RWPE1 (cell line): ENCODE measurements at places on chromosomes 4 and X.

DNA sequence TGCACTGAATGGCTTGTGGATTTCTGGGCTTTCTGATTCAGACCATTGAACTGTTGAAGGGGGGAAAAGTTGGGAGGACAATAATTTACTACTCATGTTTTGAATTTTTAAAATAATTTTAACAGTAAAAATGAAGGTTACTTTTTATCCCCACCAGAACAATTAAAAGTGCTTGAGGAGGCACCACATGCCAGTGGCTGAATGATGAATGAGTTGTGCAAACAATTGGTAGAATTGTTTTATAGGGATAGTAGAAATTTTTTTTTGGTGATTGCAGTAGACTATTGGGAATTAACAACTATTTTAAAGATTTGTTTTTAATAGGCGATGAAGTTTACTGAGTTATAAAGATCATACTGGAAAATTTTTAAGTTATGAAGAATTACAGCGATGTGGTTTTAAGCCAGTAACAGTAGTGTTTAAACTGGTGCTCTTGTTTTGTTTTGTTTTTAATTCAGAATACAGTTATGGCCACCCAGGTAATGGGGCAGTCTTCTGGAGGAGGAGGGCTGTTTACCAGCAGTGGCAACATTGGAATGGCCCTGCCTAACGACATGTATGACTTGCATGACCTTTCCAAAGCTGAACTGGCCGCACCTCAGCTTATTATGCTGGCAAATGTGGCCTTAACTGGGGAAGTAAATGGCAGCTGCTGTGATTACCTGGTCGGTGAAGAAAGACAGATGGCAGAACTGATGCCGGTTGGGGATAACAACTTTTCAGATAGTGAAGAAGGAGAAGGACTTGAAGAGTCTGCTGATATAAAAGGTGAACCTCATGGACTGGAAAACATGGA is 2.7 kb downstream of the REST start:
- no peak for DNase-seq

GRCh38 chr4:20641976-20642375 is 58.3 kb upstream of the PACRGL start:
- no peak for DNase-seq

GRCh38 chr4:147617841-147618691 is 869 bp downstream of the TMEM184C start:
- peak; percentile 24 for DNase-seq

- DNase-seq: no peak
Measured at GRCh38 chr4:22556495-22556894, 40.6 kb upstream of the ADGRA3 start.

DNA sequence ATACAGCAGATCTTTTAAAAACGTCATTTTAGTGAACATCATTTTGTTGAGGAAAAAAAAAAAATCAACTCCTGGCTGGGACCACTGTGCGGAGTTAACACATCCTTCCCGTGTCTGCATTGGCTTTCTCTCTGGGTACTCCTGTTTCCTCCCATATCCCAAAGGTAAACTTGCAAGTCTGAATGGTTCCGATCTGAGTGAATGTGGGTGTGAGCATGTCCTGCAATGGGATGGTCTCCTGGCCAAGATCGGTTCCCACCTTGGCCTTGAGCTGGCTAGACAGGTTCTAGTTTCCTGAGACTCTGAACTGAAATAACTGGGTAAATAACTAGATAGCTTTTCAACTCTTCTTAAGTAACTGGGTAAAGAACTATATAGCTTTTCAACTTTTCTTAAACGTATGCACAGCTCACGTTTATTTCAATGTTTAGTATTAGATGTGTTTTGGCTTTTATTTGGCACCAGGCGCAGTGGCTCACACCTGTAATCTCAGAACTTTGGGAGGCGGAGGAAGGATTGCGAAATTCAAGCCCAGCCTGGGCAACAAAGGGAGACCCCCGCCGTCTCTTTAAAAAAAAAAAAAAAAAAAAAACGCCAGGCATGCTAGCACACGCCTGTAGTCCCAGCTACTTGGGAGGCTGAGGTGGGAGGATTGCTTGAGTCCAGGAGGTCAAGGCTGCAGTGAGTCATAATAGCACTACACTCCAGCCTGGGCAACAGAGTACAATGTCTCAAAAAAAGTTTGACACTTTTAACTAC is 14.0 kb downstream of the RBMX start:
- no peak for DNase-seq

- DNase-seq: peak; percentile 60
Measured at GRCh38 chr4:41611881-41612871, 74.2 kb downstream of the LIMCH1 start.

- peak; percentile 71 for DNase-seq
Measured at GRCh38 chrX:153687121-153688039, at the start of gene SLC6A8. Gene SLC6A8 (plus strand): TSS chrX:153687926. CDS start chrX:153688575, 649 bp downstream.

- no peak for DNase-seq
Measured at GRCh38 chr4:68724426-68724825, 54.0 kb upstream of the UGT2B15 start.

GRCh38 chr4:54192811-54193210 is 36.3 kb upstream of the PDGFRA start:
- no peak for DNase-seq

DNA sequence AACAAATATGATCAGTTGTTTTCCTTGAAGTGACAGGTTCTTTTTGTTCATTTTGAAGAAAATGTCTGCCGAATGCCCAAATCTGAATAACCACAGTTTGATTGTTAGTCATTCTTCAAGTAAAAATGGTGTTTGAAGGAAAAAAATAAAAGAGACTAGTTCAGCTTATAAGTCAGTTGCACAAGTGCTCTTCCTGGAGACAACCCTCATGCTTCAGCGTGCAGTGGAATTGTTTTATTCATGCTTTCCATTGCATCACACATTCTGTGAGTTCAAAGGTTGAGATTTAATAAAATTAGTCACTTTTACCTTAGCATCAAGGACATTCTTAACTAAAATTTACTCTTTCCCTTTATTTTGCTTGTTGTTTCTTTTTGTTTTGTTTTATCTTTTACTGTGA is 404.9 kb downstream of the ZNF674 start:
- no peak for DNase-seq

DNA sequence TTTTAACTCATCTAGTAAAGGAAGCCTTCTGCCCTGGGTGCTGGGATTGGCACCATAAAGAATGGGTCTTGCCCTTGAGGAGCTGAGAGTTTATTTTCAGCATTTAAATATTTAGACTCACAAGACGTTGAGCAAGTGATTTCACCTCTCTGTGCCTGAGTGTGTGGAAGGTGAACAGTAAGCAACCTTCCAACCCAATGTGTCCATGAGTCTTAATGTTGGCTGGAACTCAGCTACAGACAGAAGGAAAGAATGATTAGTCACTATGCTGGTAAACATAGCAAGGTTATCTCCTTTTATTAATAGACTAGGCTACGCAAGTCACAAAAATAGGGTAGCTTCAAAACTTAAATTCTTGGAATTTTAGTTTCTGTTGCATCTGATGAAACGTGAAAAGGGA is 277.4 kb upstream of the GATB start:
- DNase-seq: no peak

- DNase-seq: no peak
Measured at GRCh38 chr4:87050596-87050995, 115.8 kb downstream of the AFF1 start.

DNA sequence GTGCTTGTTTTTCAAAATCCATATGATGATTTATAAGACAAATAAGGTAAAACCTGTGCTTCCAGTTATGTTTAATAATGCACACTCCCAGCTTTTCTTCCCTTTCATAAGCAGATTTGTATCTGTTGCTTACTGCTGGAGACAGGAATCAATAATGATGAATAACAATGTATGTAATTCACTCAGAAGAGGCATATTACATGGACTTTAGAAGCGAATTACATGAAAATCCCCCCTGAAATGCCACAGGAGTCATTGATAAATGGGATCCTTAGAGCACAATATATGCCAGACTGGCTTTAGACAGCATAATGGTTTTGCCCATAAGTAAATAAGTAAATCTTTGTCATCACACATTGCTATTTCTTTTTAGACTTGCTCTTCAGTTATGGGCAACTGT is 892.3 kb downstream of the CCSER1 start:
- no peak for DNase-seq

DNA sequence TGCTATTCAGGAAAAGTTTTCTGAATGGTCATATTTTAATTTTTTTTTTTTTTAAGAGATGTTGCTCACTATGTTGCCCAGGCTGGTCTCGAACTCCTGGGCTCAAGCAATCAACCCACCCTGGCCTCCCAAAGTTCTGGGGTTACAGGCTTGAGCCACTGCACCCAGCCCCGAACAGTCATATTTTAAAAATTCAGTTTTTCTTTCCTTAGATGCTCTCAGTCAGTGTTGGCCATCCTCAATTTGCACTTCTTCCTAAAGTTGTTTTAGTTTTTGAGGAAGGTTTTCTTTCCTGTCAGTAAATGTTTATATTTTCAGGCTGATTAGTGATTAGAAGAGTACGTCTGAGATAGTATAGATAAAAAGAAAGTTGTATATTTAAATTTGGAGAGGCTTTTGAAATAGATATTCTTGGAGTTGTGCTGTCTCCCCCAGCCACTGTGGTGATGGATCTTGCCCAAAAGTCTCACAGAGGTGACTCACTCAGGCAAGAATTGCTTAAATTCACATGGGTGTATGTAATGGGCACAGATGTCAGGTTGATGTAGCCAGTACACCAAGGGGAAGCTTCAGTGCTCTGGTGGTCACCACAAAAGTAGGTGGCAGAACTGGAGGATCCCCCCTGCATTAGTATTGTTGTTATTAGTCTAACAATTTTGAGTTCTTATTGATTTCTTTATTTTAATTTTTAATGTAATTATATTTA is 72.2 kb upstream of the ELOVL6 start:
- peak; percentile 18 for DNase-seq

- no peak for DNase-seq
Measured at GRCh38 chrX:97009391-97009790, 125.7 kb downstream of the RPA4 start.

DNA sequence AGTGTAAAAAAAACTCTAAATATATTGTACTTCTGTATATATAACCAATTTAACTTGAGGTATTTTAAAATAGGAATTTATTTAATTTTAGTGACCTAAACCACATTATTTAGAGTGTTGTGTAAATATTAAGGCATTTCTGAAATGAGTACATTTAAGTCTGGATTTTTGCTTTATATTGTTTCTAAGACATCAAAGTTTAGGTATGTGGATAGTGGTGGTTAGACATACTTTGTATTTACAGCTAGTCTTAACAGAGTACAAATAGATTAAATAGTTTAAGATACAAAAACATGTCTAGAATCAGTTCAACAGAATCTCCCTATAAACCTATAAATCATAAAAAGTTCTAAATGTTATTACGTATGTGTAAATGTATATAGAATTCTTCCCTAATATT is 588.5 kb downstream of the TRIML1 start:
- DNase-seq: no peak

GRCh38 chr4:6657242-6658208 is 17.0 kb downstream of the MRFAP1 start:
- DNase-seq: no peak

DNA sequence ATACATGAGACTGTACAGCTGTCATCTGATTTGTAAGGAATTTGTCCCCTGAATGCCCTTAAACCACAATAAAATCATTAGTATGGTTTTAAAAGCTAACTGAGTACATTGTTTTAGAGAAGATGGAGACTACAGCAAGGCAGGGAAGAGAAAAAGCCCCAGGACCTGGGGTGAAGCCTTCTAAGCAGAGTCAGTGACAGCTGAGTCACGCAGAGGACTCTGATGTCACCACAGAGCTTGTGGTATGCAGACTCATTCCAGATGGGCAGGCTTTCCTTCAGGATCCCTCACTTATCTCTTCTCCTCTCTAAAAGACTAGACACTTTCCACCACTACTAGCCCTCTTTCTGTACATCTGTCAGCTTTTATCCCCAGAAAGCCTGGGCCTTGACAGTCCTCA is 97.1 kb upstream of the ATOH1 start:
- no peak for DNase-seq

GRCh38 chr4:74772106-74772505 is 22.2 kb downstream of the BTC start:
- DNase-seq: no peak

- no peak for DNase-seq
Measured at GRCh38 chr4:59122626-59123025, 2012.4 kb upstream of the IGFBP7 start.

GRCh38 chr4:4613126-4613465 is 71.2 kb upstream of the STX18 start:
- no peak for DNase-seq

DNA sequence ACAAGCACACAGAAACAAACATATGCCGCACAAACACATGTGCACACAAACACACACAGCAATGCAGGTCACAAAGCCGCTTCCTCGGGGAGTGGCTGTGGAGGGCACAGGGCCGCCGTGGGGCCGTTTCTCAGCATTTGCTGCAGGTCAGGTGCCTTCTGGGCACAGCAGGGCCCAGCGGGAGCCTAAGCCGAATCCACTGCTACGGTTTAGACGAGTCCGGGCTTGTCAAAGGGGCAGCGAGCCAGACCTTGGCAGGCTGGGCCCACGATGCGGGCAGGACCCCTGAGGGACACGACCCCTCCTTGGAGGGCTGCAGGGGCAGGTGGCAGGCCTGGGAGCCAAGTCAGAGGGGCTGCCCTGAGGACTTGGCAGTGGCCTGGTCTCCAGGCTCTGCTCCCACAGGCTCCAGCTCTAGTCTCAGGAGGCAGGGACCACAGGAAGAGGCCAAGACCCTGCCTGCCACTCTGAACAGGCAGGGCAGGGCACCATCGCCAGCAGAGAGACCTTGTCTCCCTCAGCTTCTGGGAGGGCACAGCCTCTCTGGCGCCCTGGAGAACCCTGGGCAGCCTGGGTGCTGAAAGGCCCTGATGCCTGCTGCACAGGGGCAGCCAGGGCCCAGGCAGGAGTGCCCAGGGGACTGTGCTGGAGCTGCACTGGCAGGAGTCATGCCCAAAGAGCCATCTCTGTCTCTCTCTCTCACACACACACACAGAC is 5.5 kb upstream of the ATP2B3 start:
- no peak for DNase-seq

DNA sequence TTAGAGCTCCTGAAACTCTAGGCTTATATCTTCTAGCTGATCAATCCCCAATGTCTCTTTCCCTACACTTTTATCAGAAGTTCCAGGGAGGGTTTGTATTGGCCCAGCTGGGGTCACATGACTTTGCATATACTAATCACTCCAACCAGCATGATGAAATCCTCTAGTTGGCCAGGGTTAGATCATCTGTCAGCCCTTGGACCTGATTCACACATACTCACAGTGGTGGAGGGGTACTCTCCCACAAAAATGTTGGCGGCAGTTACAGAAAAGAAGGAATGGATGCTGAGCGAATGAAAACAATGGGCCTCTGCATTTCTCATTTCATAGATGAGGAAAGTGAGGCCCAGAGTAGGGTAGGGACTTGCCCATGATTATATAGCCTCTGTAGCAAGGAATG is 151.1 kb downstream of the PJA1 start:
- DNase-seq: no peak

DNA sequence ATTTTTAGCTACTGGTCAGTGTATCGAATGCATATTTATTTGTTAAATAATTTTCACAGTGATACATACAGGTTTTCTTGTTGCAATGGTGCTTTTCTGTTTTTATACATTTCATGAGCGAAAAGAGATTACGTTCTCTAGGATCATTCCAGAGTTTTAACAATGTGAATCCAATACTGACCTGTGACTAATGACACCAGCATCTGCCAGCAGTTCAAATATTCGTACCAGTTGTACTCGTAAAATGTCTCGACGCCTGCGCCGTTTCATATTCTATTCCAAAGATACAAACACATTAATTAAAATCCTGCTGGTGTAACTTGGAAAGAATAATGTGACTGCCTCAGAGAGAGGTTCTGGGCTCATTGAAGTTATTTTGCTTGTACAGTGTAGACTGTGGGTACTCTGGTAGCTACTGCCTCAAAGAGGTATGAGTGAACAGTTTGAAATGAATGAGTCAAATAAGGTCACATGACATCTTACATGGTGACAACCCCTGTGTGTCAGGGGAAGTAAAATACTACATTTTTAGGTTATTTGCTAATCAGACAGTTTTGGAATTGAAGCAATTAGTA is 80.7 kb downstream of the ZAR1 start:
- DNase-seq: no peak
